ENCODE measurements at places on chromosomes 1 and 21. TPM values are rescaled to one million over a fixed set of nuclear protein-coding genes. Genes with fewer than 3 reads are reported as not detected.

DNA sequence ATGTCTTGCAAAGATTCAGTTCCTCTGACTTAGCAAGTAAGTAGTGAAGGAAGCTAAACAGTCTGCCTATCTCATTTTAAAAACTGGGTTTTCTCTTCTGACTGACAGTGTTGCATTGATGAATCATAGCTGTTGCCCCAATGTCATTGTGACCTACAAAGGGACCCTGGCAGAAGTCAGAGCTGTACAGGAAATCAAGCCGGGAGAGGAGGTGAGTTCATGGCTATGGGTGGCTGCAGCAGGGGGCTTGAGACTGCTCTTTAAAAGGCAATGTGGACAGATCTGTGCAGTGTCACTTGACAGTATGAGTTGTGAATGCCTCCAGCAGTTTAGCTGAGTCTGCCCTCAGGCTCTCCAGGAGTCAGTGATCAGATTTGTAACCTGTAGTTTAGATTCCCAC is 46.6 kb downstream of the SMYD2 start:
- H3K36me3 ChIP-seq = peaks cover 62% of the 10 kb centered on the region
- no peaks in the 10 kb centered on the region for H3K27me3 ChIP-seq
- H3K4me3 ChIP-seq = no peak overlapping the region

DNA sequence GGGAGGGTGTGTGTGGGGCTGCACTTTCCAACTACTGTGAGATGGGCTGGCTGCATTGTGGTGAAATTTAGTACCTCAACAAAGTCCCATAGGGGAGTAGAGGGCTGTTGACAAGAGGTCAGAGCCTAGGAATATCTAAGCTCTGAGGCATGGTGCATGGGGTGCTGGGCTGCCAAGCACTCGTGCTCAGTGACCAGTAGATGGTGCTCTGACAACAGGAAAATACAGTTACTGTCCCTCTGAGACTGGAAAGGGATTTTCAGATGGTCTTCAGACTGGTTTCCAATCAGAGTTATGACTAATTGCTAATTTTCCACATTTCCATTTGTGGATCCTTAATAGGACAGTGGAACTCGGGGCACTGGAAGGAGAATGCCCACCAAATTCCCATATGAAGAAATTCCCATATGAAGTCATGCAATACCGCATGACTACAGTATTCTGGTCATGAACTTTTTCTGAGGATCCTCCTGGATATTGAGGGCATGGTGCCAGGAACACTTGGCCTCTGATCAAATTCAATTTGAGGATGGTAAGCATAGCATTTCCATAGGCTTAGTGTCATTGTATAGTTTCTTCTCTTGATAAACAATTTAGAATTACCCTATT is 4.1 kb upstream of the CACNA1E start:
- H3K36me3 ChIP-seq = no peaks in the 10 kb centered on the region
- peaks cover 6% of the 10 kb centered on the region for H3K4me1 ChIP-seq
- peak; percentile 6 for DNase-seq
- H3K27ac ChIP-seq = no peak overlapping the region
- H3K27me3 ChIP-seq = peaks cover 38% of the 10 kb centered on the region

MCOLN3 gene
- total RNA-seq = not detected

DNA sequence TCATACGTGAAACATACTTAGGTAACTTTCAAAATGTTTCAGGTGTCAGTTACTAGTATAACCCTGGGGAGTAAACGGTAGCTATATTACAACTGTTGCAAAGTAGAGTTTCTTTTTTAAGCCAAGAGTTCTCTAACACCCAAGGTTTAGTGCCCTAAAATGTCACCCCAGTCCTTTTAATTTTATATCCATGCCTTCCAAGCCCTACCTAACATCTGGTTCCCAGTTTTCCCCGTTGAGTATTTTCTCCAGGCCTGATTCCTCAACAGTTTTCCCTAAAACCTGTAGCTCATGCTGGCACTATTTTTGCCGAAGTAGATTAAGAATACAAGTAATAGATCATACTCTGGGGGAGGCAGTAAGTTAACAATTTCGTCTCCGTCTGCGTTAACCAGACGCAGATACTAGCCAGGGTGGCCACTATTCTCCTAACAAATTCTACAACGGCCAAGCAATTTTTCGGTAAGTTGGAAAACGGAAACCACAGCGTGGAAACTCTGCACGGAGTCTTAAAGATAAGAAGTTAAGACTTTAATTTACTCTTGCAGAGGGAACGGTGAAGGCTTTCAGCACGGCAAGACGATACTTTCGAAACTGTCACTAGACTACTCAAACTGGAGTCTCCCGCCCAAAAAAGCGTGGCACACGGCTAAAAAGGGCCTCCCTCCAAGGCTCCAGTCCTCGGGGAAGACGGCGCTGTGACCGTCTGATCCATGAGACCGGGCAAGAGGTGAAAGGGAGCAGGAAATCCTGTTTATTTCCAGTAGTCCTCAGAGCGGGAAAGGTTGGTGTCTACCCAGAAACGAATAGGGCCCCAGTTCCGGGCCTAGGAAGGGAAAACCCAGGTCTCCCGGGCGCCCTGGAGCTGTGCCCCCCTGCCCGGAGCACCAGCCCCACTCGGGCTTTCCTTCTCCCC is 945 bp downstream of the SRSF4 start:
- no peaks in the 10 kb centered on the region for H3K27me3 ChIP-seq
- H3K4me3 ChIP-seq = peak overlapping the region; percentile 92
- peak overlapping the region; percentile 93 for H3K27ac ChIP-seq
- peaks cover 31% of the 10 kb centered on the region for H3K36me3 ChIP-seq
- peaks cover 47% of the 10 kb centered on the region for H3K4me1 ChIP-seq
- no peak for DNase-seq

- H3K4me1 ChIP-seq = peaks cover 3% of the 10 kb centered on the region
- DNase-seq = no peak
- H3K27me3 ChIP-seq = peaks cover 2% of the 10 kb centered on the region
- no peak overlapping the region for H3K27ac ChIP-seq
- peaks cover 2% of the 10 kb centered on the region for H3K36me3 ChIP-seq
These were observed 110.9 kb upstream of the C1orf174 start for GRCh38 chr1:4010814-4011605.

FCMR gene
- total RNA-seq = 742 TPM

KIF17 gene
- not detected for total RNA-seq

DNA sequence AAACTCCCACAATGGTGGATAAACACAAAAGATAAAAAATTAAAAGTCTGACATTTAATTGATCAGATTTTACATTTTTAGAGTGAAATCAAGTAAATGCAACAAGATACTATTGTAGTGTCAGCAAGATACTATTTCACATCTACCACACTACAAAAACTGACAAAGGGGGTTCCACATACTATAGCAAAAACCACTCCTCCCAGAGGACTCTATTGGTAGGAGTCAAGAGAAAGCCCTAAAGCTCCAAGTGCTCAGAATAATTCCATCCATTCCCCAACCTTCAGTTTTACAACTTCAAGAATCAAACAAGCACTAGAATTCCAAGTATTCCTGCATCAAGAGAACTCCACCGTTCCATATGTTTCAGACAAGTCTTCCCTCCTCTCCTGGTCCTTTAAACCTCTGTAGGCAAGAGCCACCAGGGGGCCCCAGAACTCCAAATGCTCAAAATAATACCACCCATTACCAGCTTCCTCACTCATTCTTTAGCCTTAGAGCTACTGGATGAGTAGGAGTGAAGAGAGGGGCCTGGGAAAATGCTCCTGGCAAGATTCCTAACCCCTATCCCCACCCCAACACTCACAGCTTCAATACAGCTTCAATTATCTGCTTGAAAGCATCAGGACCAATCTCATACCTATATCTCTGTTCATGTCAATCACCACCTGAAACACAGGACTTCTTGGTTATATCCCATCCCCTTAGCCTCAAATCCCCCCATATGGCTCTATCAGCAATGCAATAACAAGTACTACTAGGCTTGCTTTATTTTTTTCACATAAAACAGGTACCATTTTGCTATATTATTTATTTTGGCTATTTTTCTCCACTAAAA is 9.9 kb downstream of the TOR1AIP2 start:
- H3K27ac ChIP-seq = peak overlapping the region; percentile 4
- peak; percentile 26 for DNase-seq
- no peaks in the 10 kb centered on the region for H3K36me3 ChIP-seq
- peaks cover 9% of the 10 kb centered on the region for H3K4me1 ChIP-seq
- H3K4me3 ChIP-seq = no peak overlapping the region

SV2A gene
- 3.0 TPM for total RNA-seq

DNA sequence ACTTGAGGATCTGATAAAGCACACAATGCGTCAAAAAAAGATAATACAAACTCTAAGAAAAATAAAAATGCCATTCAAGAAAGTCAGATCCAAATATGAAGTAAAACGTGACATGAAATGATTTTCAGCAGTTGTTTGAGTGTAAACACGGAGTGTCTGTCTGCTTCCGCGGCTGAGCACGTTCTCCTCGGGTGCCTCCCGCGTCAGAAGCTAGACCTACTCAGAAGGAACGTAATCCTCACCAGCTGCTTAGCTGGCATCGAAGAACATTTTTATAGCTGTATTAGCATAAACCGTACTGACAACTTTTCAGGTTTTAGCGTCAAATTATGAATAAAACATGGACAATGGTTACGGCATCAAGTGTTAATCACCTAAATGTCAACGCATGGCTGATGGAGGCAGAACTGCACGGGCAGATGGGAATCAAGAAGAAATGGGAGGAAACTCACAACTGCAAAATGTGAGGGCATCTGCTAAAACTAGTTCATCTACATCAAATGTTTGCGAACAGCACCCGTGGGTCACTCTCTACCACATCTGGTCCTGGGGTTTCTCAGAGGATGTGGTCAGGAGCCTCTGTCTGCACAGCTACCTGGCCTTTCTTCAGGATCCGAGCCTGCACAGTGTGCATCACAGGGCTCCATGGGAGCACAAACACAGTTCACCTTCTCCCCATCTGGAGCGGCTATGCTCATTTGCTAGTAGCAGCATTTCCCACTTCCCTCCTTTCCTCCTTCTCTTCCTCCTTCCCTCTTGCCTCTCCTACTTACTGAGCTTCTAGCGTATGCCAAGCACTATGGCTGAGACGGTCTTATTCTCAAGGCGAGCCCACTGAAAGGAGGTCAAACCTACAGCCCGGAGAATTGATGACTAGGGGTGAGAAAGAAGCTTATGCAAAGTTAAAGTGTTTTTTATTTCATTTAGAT is 40.0 kb downstream of the RCAN1 start:
- no peak overlapping the region for H3K4me3 ChIP-seq
- no peak for DNase-seq
- no peak overlapping the region for H3K27ac ChIP-seq
- no peaks in the 10 kb centered on the region for H3K27me3 ChIP-seq

OR2L3 gene
- 0.27 TPM for total RNA-seq

WDR47 gene
- 15.0 TPM for total RNA-seq

GRCh38 chr1:204348722-204349121 is 11.0 kb downstream of the PLEKHA6 start:
- peaks cover 3% of the 10 kb centered on the region for H3K4me1 ChIP-seq
- H3K27me3 ChIP-seq = peaks cover 6% of the 10 kb centered on the region
- no peak overlapping the region for H3K4me3 ChIP-seq

AMY2A gene
- not detected for total RNA-seq

CFAP74 gene
- total RNA-seq = not detected

DNA sequence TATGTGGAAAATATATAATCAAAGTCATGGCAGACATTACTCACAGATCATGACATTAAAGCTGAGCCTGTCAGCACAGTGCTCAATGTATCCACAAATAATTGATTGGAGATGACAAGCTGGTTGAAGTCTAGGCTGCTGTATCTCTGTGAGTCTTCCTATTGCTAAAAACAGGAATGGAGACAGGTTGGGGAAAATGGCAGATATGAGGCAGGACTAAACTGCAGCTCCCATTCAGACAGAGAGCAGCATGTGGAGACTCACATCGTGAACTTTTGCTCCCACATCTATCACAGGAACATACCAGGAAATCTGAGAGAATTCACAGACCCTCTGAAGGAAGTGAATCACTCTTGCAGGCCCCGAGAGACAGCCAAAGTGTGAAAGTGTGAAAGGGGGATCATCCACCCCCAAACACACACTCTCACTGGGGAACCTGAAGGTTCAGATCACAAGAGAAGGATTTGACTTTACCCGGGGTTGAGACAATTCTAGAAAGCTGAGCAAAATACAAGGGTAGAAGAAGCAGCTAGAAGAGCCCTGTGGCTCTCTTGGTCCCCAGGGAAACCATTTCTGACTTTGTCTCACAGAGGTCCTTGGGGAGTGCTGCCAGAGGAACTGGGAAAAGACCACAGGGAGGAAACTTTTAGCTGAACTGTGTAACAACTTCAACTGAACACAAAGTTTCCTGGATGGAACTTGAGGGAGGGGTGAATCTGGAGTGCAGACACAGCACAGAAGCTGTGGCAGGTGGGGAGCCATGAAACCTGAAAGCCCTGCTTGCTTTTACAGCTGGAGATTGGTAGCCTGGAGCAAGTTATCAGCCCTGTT is 173.4 kb downstream of the S1PR1 start:
- H3K4me3 ChIP-seq = no peak overlapping the region
- no peak overlapping the region for H3K27ac ChIP-seq
- H3K27me3 ChIP-seq = no peaks in the 10 kb centered on the region
- DNase-seq = no peak

DNA sequence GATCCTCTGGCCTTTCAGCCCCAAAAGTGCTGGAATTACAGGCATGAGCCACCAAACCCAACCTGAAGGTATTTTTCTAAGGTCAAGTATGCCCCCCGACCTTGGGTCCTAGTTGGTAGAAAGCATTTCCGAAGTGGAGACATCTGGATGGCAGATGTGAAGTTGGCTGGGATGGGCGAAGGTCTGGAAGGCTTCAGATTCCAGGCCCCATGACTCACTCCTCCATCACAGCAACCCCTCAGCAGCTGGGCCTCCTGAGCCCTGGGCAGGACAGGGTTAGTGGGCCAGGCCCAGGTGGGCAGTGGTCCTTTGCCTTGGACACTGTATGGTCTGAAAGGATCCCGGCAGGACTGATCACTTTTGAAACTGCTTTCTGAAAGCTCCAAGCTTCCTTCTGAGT is 23.3 kb downstream of the NAV1 start:
- no peak for DNase-seq
- H3K4me3 ChIP-seq = no peak overlapping the region
- no peak overlapping the region for H3K27ac ChIP-seq
- no peaks in the 10 kb centered on the region for H3K27me3 ChIP-seq

DNA sequence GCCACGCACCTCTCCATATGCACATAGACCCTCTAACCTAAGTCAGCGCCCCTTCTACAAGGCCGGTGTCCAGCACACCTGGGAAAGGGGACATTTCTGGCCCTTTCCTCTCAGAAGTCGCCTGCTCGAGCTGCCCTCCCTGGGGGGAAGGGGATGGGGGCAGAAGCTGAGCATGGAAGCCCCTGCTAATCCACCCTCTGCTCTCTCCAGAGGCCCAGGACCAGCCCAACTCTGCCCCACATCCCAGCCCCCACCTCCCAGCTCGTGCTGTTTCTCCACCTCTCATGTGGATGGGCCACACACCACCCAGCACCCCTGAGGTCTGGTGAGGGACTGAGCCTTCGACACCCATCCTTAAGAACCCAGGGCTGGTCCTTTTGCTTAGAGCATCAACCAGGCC is 14.8 kb downstream of the TNFRSF1B start:
- H3K36me3 ChIP-seq = no peaks in the 10 kb centered on the region
- H3K4me3 ChIP-seq = no peak overlapping the region
- no peak for DNase-seq
- peak overlapping the region; percentile 99 for H3K27ac ChIP-seq
- no peaks in the 10 kb centered on the region for H3K27me3 ChIP-seq

- peak overlapping the region; percentile 70 for H3K27ac ChIP-seq
- H3K4me1 ChIP-seq = peaks cover under 1% of the 10 kb centered on the region
- no peaks in the 10 kb centered on the region for H3K36me3 ChIP-seq
- no peak for DNase-seq
- H3K27me3 ChIP-seq = peaks cover 9% of the 10 kb centered on the region
These were observed 70.3 kb downstream of the ABCA4 start for GRCh38 chr1:94050675-94051074.
